ENCODE measurements at places on chromosomes 2 and 18. TPM values are rescaled to one million over a fixed set of nuclear protein-coding genes. Genes with fewer than 3 reads are reported as not detected.

The ANKRD29 gene
- 3.1 TPM for total RNA-seq

The TNFAIP6 gene
- total RNA-seq, result 1.4 TPM

The TSGA10 gene
- total RNA-seq, result 9.3 TPM

The FBXO15 gene
- total RNA-seq, result 1.8 TPM

The MAT2A gene
- 262 TPM for total RNA-seq

The SRD5A2 gene
- total RNA-seq, result 0.09 TPM

The CLIP4 gene
- 37.2 TPM for total RNA-seq

The CHST10 gene
- 5.7 TPM for total RNA-seq

The GAREM1 gene
- total RNA-seq, result 10.7 TPM

The PLEKHB2 gene
- 71.4 TPM for total RNA-seq

The MOGAT1 gene
- total RNA-seq, result 102 TPM

DNA sequence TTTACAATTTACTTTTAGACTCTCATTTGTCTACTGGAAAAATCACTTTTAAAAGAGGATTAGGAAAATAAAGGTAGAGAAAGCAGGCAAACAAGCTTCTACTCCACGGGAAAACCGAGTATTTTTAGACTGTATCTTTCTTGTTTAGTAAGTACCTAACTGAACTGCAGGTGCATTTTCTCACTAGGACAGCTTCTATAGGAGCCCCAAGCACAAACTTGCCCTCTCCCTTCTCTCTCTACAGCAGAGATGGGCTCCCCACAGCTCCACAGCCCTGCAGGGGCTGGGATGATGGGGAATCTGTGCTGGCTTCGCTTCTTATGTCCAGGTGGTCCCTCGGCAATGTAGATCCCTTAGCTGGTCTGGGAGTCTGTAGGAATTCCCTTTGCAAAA, 16.2 kb downstream of the PSTPIP2 start:
- DNase-seq, result no peak

DNA sequence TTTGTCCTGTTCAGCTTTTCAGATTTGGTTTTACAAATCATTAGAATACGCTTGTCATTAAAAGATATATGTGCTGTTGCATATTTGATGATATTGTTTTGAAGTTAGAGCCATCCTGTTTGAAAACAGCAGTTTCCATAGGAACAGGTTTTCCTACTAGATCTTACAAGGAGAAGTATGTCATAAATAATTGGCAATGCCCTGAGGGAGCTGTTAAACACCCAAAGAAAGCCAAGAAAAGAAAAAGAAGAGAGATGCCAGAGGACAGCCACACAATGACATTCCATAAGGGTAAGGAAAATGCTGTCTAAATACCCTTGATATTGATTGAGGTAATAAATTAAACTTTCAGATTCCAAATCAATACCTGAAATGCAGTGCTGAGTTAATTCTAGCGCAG, 392.2 kb upstream of the CRIM1 start:
- DNase-seq, result no peak

GRCh38 chr2:45851576-45852304, 200.3 kb downstream of the PRKCE start:
- DNase-seq, result no peak

- DNase-seq, result no peak
Measured at GRCh38 chr18:2087877-2088673, 483.2 kb downstream of the METTL4 start.

DNA sequence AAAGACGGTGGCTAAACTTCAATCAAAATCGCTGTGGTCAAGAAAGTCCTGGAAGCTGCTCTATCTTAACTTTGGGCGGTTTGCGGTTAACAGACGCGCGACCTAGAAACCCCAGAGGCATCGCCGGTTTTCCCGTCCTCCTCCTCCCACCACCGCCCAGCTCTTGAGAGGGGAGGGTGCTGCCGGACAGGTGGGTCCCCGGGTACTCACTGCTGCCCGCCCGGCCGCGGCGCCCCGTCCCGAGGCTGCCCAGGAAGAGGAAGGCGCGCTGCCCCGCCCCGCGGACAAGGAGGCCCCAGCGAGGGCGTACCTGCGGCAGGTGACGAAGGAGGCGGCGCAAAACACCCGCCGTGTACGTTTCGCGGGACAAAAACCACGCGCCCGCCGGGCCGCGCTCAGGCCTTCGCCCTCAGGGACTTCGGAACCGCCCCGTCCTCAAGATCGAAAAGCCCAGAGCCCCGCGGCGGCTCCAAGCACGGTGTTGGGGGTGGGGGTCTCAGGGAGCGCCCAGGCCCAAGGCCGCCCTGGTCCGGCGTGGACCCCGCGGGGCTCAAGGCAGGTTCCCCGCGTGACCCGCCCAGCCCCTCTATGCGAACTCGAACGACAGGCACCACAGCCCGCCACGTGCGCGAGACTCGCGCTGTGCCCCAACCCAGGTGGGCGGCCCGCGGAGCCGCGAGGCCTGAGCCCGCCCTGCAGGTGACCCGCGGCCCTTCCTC, at the start of gene SH3YL1:
TSS of gene SH3YL1 (minus strand) at position 259 of the 719 bp plus-strand sequence. CDS start at position 211, 48 bp downstream.
- peak; percentile 82 for DNase-seq

- no peak for DNase-seq
Measured at GRCh38 chr2:104975371-104975770, 62.5 kb upstream of the MRPS9 start.

DNA sequence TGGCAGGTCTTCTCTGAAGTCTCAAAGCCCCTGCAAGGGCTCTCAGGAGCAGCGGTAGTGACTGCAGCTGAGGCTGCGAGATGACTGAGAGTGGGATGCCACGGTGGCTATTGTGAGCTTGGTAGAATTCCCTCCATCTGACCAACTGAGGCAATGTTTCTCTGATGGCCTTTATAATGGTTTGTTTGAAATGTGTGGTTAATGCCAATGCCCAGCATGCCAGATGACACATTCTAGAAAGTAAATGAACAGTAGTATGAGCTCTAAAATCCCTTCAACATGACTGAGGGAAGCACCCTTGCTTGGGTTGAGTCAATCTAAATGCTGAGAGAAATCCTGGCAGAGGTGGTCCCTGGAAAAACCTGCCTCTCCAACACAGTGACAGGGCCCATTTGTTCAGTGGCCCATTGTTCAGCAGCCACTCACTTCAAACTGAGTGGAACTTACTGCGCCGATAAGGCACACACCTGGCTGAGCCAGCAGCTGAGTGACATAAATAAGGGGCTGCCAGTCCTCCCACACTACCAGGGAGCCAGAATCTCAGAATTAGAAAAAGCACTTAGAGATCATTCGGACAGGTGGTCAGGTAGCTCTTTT, 31.7 kb downstream of the SULT1C2 start:
- no peak for DNase-seq

- DNase-seq, result no peak
Measured at GRCh38 chr18:58175122-58175785, 131.2 kb downstream of the NEDD4L start.

GRCh38 chr2:12759248-12759647, 42.5 kb downstream of the TRIB2 start:
- no peak for DNase-seq

DNA sequence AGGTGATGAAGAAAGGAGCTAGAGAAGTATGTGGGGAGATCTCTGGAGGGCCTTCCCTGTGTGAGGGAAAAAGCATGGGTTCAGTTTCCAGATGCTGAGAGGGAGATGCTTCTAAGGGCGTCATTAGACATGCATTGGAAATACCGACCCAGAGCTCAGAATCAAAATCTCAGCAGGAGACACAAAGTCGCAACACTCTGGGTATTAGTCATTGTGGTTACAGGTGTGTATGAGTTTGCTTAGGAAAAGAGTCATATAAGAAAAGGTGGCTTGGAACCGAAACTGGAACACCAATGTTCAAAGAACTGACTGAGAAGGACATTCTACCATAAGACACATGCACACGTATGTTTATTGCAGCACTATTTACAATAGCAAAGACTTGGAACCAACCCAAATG, 477.1 kb downstream of the FBXO15 start:
- DNase-seq, result no peak

DNA sequence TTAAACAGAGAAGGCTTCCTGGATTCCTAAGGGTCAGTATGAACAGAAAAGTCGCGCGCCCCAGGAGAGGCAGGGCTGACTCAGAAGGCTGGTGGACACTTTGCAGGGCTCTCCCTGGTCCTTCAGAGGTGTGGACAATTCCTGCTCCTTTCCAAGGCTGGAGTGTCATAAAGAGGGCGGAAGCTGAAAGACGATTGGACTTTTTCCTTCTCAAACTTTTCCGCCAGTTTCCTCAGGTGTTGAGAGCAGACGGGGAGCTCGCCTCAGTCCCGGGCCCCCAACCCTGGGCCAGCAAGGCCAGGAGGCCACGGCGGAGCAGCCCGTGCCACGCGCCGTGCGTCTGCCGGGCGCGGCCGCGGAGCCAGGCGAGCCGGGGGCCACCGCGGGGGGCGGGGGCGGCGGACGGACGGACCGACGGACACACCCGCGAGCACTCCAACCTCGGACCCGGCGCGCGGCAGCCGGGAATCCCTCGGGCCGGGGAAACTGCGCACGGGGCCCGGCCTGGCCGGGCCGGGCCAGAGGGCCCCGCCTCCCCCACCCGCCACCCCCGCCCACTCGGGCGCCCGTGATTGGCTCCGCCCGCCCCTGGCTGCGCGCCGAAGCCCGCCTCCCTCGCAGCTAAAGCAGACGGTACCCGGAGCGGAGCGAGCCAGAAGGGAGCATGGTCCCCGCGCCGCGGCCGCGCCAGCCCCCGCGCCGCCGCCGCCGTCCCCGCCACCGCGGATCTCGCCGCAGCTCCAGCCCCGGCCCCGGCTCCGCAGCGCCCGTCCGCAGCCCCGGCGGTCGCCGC, at the start of gene KLHL29:
TSS of gene KLHL29 (plus strand) at position 629 of the 793 bp plus-strand sequence. CDS start 177,018 bp downstream, outside the sequence.
- peak; percentile 87 for DNase-seq

DNA sequence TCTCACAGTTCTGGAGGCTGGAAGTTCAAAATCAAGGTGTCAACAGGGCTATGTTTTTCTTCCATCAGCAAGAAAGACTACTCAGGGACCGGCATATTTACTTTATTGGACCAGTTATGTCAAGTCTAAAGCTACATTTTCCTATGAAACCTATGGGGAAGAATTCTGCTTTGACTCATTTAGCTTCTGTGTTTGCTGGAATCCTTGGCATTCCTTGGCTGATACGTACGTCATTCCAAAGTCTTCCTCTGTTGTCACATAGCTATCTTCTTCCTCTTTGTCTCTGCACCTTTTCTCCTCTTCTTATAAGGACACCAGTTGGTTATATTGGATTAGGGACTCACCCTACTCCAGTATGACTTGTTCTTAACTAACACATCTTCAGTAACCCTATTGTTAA, 137.4 kb upstream of the FBXO11 start:
- DNase-seq, result no peak

DNA sequence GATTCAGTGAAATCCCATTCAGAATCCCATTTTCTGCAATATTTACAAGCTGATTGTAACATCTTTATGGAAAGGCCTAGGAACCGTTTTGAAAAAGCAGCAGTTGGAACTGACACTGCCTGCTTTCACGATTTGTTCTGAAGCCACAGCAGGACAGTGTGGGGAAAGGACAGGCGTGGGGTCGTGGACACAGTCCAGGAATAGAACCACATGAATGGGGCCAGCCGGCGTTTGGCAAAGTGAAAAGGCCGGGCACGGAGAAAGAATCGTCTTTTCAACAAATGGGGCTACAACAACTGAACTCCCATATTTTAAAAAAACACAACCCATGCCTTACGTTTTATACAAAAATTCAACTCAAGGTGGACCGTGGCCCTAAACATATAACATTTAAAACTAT, 69.8 kb downstream of the SLC66A2 start:
- no peak for DNase-seq

- DNase-seq, result no peak
Measured at GRCh38 chr2:176129813-176130146, 275 bp downstream of the HOXD8 start.

- DNase-seq, result no peak
Measured at GRCh38 chr2:189517847-189518535, 62.6 kb downstream of the SLC40A1 start.

- DNase-seq, result no peak
Measured at GRCh38 chr2:60356346-60356745, 197.1 kb downstream of the BCL11A start.

DNA sequence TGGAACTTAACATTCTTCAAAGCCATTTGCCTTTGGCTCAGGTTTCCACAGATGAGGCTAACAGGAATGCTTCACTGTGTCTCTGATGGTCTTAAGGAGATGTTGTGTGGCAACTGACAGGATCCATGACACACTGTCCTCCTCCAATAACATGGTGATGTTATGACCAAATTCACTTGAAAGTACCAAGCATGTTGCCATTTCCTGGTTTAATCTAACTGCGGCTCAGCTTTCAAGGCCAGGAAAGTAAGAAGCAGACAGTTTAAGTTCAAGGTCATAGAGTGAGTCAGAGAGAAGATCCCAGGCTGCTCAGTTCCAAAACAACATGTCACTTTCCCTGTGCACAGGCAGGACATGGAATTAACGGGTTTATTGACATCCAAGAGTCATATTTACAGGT, 513.6 kb downstream of the STK39 start:
- DNase-seq, result no peak

GRCh38 chr2:126826491-126826890, 72.2 kb upstream of the TEX51 start:
- DNase-seq, result no peak

- no peak for DNase-seq
Measured at GRCh38 chr18:25284861-25285550, 67.0 kb downstream of the ZNF521 start.

DNA sequence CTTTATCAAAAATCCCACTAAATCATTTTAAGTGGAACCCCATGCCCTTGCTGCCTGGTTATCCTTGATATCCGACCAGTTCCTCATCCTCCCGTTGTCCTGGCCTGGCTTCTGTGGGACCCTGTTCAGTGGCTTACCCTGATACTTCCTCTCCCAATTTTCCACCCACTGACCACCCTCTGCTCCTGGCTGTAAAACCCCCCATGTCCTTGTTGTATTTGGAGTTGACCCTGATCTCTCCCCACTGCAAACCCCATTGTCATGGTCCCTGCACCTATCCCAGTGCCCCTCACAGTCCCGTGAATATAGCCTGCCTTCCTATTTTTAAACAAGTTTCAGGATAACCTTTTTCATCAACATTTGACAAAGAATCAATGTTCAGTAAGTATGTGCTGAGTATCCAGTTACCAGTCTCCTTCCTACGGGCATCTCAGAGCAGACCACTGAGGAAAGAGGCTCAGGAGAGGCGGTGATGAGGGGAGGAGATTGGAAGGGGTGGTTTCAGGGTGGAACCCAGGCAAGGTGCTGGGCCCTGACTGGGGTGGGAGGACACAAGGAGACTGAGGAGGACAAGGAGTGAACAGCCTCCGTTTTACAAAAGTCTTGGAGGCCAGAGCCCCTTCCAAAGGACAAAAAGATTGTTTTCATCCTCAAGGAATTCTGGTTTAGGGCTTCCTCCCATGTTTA, 131.8 kb downstream of the PXDN start:
- no peak for DNase-seq

All from mucosa of gallbladder (tissue), 1 donor.